ENCODE measurements at places on chromosomes 5 and 9.

DNA sequence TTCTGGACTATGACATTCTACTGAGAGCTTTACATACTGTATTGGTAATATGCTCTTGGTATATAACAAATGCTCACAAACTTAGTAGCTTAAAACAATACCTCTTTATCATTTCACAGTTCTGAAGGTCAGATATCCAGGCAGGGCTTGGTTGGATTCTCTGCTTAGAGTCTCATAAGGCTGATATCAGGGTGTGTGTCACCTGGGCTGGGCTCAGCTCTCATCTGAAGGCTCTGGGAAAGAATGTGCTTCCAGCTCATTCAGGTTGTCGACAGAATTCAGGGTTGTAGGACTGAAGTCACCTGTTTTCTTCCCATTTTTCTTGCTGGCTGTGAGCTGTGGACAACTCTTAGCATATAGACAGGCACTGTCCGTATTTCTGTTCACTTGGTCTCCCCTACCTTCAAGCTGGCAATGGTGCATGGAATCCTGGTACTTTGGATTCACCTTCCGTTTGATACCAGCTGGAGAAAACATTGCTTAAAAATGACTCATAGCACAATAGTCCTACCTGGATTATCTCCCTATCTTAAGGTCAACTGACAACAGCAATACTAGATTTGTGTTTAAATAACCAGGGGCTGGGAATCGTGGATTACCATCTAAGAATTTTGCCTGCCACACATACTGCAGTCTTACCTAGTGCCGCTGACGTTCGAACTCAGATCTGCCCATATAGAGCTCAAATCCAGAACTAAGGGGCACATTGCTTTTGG is 69.2 kb downstream of the RCL1 start:
- no peak for DNase-seq

DNA sequence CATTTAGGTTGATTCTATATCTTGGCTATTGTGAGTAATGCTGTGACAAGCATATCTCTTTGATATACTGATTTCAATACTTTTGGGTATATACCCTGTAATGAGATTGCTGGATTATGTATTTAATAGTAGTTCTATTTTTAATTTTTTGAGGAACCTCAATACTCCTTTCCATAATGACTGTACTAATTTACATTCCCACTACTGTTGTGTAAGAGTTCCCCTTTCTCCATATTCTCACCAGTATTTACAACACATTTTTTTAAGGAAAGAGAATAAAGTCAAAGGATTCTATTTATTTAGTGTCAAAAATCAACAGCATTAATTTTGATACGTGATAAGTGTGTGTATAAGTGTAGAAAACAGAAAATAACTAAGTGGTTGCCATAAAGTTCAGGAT is 356.4 kb upstream of the EDIL3 start:
- DNase-seq = no peak

GRCh38 chr5:167688341-167689130 is 602.9 kb upstream of the WWC1 start:
- no peak for DNase-seq

DNA sequence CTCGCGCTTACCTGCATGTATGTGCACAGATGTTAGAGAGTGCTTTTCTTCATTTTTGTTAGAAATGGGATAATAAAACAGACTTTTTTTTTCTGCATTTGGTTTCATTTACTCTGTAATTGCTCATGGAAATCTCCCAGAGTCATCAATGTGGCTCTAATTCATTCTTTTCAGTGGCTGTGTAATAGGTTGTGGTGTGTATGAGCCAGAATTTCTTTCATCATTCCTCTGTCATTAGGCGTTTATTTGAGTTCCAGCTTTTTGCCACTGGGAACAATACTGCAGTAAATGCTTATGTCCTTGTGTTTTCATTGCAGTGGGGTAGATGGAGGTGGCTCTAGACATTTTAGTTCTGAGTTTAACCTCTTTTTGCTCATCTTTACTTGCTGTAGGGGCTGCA is 118.9 kb downstream of the NXNL2 start:
- no peak for DNase-seq

GRCh38 chr9:98885575-98886295 is 58.0 kb upstream of the COL15A1 start:
- DNase-seq = no peak

DNA sequence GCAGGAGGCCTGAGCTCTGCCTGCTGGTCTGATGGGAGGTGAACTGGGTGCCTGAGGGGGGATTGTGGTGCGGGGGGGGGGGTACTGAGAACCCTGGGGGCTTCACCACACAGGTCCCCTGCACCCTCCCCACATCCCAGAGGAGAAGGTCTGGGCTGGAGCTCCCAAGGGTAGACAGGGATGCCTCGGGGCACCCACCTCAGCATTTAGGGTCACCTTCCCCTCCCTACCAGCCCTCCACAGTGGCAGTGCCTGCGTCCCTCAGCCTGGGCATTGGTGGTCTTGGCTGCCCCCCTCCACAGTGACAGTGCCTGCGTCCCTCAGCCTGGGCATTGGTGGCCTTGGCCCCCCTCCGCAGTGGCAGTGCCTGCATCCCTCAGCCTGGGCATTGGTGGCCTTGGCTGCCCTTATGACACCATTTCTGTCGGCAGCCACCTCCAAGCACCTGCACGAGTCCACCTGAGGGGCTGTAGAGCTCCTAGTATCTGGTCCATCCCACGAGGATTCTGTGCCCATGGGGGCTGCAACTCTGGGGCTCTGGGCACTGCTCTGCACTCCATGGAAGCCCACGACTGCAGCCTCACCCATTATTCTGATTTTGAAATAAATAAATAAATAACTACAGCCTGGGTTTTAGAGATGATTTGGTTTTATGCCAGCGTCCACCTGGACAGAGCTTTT is 21.5 kb downstream of the NKD2 start:
- no peak for DNase-seq

All from epithelial cell of proximal tubule (primary cell).